Breast epithelium (tissue), 4 donors: ENCODE measurements at places on chromosomes 12 and 14.
A peak's percentile ranks its signal among the peaks of the same experiment; 100 is the strongest.

DNA sequence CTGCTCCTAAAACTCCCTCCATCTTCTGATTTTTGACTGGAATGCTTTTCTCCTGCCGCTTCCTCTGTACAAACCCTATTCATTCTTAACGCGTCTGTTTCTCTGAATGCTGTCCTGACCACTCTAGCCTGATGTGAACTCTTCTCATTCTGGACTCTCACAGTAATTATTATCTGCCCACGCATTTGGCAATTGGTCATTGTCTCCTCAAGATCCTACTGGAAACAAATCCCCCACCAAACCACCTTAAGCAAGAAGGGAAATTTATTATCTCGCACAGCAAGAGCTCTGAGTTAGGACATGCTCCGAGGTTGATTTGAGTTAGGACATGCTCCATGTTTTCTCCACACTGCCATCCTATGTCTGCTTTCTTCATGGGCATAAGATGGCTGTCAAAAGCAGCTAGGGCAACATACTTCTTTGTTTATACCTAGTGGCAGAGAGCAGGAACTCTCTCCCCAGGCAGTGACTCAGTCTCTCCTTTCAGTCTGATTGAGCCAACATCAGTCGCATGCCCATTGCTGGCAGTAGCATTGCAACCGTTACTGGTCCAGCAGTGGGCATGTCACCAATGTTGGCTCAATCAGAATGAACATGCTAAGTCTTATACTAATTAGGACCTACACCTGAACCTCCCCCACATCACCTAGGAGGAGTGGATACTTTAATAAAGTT, 102.2 kb downstream of the SSPN start:
- H3K27me3 ChIP-seq, result no peaks in the 10 kb centered on the region
- no peaks in the 10 kb centered on the region for H3K36me3 ChIP-seq
- peak overlapping the region; percentile 90 for H3K27ac ChIP-seq
- no peaks in the 10 kb centered on the region for H3K4me1 ChIP-seq
- no peak overlapping the region for H3K4me3 ChIP-seq

- peak overlapping the region; percentile 50 for H3K27ac ChIP-seq
- DNase-seq, result no peak
- no peak overlapping the region for H3K4me3 ChIP-seq
- no peaks in the 10 kb centered on the region for H3K27me3 ChIP-seq
Observed at GRCh38 chr12:8692573-8692972, 5.2 kb upstream of the RIMKLB start.

GRCh38 chr14:71698673-71699072, 233.6 kb upstream of the RGS6 start:
- no peak overlapping the region for H3K27ac ChIP-seq
- DNase-seq, result no peak
- no peak overlapping the region for H3K4me3 ChIP-seq
- H3K4me1 ChIP-seq, result no peaks in the 10 kb centered on the region

- H3K4me1 ChIP-seq, result no peaks in the 10 kb centered on the region
- H3K36me3 ChIP-seq, result no peaks in the 10 kb centered on the region
- H3K4me3 ChIP-seq, result no peak overlapping the region
- no peak for DNase-seq
Observed at GRCh38 chr14:31070431-31070830, 44.3 kb upstream of the STRN3 start.

DNA sequence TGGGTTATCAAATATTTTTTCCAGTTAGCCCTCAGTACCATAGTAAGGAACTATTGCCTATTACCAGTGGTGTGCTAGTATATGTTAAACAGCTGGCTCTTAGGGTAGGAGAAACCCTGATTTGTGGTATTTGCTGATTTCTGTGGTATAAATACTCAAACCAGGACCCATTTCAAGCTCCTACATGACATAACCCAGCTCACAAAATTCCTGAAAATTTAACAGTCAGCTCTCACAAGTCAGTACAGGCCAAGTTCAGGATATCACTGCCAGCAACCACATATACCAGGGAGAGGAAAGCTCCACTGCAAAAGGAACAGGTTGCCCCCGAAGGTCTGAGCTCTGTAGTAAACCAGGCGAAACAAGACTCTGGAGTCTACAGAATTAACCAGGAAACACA, 315.3 kb downstream of the NOVA1 start:
- H3K4me3 ChIP-seq, result no peak overlapping the region
- H3K27ac ChIP-seq, result peak overlapping the region; percentile 49
- DNase-seq, result peak; percentile 43
- no peaks in the 10 kb centered on the region for H3K27me3 ChIP-seq

DNA sequence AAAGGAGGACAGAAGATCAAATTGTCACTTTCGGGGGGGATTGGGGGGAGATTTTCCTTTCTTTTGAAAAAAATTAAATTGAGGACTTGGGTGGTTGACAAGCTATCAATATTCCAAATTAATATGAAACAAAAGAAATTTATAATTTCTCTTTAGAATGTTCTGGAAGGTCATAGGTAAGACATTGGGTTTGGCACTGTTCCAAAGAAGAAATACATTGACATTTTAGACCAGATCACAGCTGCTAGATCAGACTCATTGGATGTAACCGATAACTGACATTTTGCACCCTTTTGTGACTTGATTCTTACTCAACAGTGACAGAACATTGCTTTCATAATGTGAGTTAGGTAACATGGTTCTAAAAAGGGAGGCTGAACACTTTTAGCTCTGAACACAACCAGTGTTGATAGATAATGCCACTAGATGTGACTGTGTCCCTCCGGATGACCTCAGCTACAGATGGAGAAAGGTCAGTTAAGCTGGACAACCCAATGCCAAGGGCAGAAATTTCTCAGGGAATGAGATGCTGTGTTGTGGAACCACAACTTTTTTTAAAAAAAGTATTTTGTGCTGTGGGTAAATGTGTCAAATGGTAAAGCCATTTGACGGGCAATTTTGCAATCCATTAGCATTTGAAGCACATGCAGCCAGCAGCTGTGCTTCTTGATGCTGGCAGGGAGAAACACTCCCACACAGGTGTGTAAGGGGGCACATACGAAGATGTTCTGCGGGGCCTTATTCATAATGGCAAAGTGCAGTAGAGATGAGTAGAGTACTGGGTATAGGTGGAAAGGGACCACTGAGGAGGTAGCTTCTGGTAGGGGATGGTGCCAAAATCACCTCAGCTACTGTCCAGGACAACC, 62.9 kb downstream of the RFX4 start:
- no peaks in the 10 kb centered on the region for H3K27me3 ChIP-seq
- H3K36me3 ChIP-seq, result no peaks in the 10 kb centered on the region
- H3K4me1 ChIP-seq, result peaks cover 3% of the 10 kb centered on the region
- no peak for DNase-seq
- no peak overlapping the region for H3K4me3 ChIP-seq
- H3K27ac ChIP-seq, result peak overlapping the region; percentile 91

DNA sequence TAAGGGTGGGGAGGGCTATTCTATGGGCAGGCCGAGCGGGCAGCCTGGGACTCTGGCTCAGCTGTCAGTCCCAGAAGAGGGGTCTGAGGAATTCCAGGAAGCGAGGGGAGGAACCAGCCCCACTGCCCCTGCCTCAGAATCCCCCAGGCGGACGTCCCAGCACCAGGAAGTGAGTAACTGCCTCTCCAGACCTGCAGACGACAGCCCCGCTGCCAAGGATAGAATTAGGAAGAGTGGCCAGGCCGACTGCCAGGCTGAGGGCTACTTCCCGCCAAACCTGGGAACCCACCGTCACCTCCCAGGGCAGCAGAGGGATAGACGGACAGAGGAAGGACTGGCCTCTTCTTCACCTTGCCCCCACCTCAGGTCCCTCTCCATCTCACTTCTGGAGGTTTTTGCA, 6.7 kb upstream of the BDKRB2 start:
- no peaks in the 10 kb centered on the region for H3K27me3 ChIP-seq
- no peak overlapping the region for H3K4me3 ChIP-seq
- H3K36me3 ChIP-seq, result no peaks in the 10 kb centered on the region
- DNase-seq, result no peak

GRCh38 chr14:58707949-58708348, 70.2 kb downstream of the DACT1 start:
- no peaks in the 10 kb centered on the region for H3K27me3 ChIP-seq
- H3K4me3 ChIP-seq, result no peak overlapping the region
- no peak overlapping the region for H3K27ac ChIP-seq
- no peak for DNase-seq
- no peaks in the 10 kb centered on the region for H3K4me1 ChIP-seq
- H3K36me3 ChIP-seq, result no peaks in the 10 kb centered on the region

GRCh38 chr12:22018860-22019259, 27.2 kb upstream of the CMAS start:
- no peaks in the 10 kb centered on the region for H3K36me3 ChIP-seq
- H3K4me3 ChIP-seq, result no peak overlapping the region
- H3K27ac ChIP-seq, result no peak overlapping the region
- no peaks in the 10 kb centered on the region for H3K27me3 ChIP-seq
- DNase-seq, result no peak
- no peaks in the 10 kb centered on the region for H3K4me1 ChIP-seq

- H3K4me1 ChIP-seq, result no peaks in the 10 kb centered on the region
- no peak overlapping the region for H3K27ac ChIP-seq
- H3K4me3 ChIP-seq, result no peak overlapping the region
- no peaks in the 10 kb centered on the region for H3K27me3 ChIP-seq
- H3K36me3 ChIP-seq, result no peaks in the 10 kb centered on the region
- DNase-seq, result no peak
Observed at GRCh38 chr12:128844031-128844635, 9.1 kb upstream of the GLT1D1 start.

GRCh38 chr14:90767899-90768298, 48.3 kb downstream of the TTC7B start:
- H3K27me3 ChIP-seq, result no peaks in the 10 kb centered on the region
- no peak overlapping the region for H3K4me3 ChIP-seq
- no peak overlapping the region for H3K27ac ChIP-seq
- no peaks in the 10 kb centered on the region for H3K36me3 ChIP-seq
- no peaks in the 10 kb centered on the region for H3K4me1 ChIP-seq
- no peak for DNase-seq

DNA sequence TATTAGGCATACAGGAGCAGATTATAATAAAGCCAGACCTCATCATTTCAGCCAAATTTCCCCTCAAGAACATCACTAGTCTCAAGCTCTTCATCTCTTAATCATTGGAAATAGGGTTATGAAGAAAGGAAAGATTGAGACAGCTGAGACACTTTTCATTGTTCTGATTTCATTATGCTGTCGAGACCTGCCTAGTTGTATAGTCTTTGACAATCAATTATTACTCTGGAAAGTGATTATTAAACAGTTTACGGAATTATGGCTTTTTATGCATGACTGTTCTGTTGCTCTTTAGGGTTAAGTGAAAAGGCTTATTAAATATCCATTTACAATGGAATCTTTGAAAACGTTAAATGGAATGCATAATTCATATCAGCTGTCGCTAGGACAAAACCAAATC, 48.3 kb downstream of the TTC6 start:
- no peak overlapping the region for H3K27ac ChIP-seq
- H3K4me1 ChIP-seq, result no peaks in the 10 kb centered on the region
- H3K4me3 ChIP-seq, result no peak overlapping the region
- DNase-seq, result no peak
- H3K27me3 ChIP-seq, result no peaks in the 10 kb centered on the region

GRCh38 chr14:85728476-85729065, 198.6 kb downstream of the FLRT2 start:
- no peaks in the 10 kb centered on the region for H3K27me3 ChIP-seq
- no peaks in the 10 kb centered on the region for H3K4me1 ChIP-seq

- H3K36me3 ChIP-seq, result no peaks in the 10 kb centered on the region
- peak overlapping the region; percentile 66 for H3K27ac ChIP-seq
- DNase-seq, result peak; percentile 77
- H3K27me3 ChIP-seq, result no peaks in the 10 kb centered on the region
Observed at GRCh38 chr14:77123381-77124325, 17.9 kb downstream of the ZDHHC22 start.

GRCh38 chr14:61512026-61512834, 183.1 kb upstream of the HIF1A start:
- H3K36me3 ChIP-seq, result no peaks in the 10 kb centered on the region
- peak overlapping the region; percentile 64 for H3K27ac ChIP-seq
- H3K27me3 ChIP-seq, result no peaks in the 10 kb centered on the region
- no peak overlapping the region for H3K4me3 ChIP-seq

DNA sequence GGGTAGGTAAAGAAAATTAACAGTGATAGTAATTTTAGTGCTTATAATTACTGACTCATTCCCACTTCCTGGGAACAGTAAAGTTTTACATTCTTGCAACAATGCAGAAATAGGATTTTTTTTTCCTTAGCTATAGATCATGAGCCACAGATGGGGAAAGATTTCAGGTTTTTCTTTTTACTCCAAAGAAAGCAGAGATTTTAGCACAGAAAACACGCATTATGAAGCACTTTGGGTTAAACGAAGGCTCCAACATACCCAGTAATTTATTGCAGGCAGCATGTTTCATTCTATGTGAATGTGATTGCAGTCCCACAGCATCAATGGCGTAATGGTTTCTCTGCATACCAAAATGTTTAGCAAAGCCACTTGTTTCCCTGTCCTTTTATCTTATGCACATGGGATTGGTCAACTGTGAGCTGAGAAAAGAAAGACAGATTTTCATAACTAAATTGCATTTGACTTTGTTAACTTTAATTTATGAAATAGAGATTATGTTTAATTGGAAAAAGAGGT, 124.6 kb upstream of the E2F7 start:
- H3K36me3 ChIP-seq, result no peaks in the 10 kb centered on the region
- H3K4me1 ChIP-seq, result no peaks in the 10 kb centered on the region
- no peak overlapping the region for H3K4me3 ChIP-seq

GRCh38 chr12:70258605-70259403, 15.6 kb downstream of the CNOT2 start:
- H3K4me3 ChIP-seq, result no peak overlapping the region
- no peaks in the 10 kb centered on the region for H3K36me3 ChIP-seq
- no peaks in the 10 kb centered on the region for H3K4me1 ChIP-seq
- H3K27ac ChIP-seq, result peak overlapping the region; percentile 23

GRCh38 chr12:47650469-47650868, 55.4 kb downstream of the RPAP3 start:
- no peak for DNase-seq
- no peak overlapping the region for H3K27ac ChIP-seq
- H3K4me1 ChIP-seq, result no peaks in the 10 kb centered on the region
- no peaks in the 10 kb centered on the region for H3K27me3 ChIP-seq
- H3K36me3 ChIP-seq, result no peaks in the 10 kb centered on the region

DNA sequence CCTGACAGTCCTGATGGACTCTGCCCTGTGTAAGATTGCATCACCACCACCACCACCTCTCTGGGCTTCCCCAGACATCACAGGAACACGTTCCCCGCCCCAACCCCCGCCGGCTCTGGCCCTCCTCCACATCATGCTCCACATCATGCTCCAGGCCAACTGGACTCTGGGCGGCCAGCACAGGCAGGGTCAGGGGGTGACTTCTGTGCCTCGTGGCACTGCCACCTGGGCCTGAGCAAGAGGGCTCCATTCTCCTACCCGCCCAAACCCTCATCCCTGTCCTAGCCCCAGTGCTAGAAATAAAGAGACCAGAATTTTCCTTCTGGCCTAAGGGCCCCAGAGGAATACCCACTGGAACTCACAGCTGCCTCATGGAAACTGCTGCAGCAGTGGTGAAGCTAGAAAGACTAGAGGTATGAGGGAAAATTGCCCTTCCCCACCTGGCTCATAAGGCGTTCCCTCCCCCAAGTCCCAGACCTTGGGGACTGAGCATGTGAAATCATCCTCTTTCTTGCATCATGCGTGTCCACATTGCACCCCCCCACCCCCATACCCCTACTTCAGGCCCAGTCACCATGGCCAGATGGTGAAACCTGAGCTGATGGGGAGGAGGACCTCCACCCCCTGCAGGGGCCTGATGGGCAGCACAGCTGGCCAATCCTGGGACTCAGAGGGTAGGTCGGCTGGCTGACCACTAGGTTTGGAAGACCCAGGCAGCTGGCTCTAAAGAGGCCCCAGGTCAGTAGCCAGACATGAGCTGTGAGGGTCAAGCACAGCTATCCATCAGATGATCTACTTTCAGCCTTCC, at the start of gene INHBE:
Gene INHBE (plus strand): TSS at position 742 of the 808 bp plus-strand sequence. CDS start 230 bp downstream, outside the sequence.
- H3K27me3 ChIP-seq, result no peaks in the 10 kb centered on the region
- no peaks in the 10 kb centered on the region for H3K36me3 ChIP-seq
- peak within 1 kb of the TSS; percentile 25 for H3K4me3 ChIP-seq
- DNase-seq, result no peak
